ENCODE measurements at places on chromosomes 7 and 10.

- DNase-seq: no peak
Observed at GRCh38 chr10:19245889-19246752, 197.5 kb downstream of the MALRD1 start.

GRCh38 chr10:102633287-102633686 lies 11.0 kb upstream of the TRIM8 start:
- DNase-seq: peak; percentile 29

DNA sequence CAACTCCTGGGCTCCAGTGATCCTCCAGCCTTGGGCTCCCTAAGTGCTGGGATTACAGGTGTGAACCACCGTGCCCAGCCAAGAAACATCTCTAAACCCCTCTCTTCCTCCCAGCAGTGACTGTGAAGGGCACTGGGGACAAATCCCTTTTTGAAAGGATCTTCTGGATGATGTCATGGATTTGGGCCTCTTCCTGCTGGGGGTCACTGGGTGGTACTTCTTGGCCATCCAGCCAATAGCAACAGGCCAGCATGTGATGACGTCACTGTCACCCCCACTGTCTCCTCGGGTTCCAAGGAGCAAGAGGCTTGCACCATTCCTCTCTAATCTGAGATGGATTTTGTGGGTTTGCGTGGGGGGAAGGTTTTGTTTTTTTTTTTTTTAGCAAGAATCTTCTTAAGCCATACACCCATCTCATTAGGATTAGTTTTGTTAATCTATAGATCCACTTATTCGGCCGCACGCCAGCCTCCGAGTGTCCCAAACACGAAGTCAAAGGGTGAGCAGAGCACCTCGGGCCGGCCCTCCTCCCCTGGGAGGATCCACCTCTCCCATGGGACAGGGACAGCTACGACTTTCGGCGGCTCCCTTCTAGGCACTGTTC lies 29.4 kb upstream of the TNRC18 start:
- no peak for DNase-seq

GRCh38 chr10:28754930-28755718 lies 77.8 kb downstream of the BAMBI start:
- DNase-seq: no peak

GRCh38 chr10:95287281-95287680 lies 3.5 kb downstream of the PDLIM1 start:
- DNase-seq: no peak

- DNase-seq: no peak
Observed at GRCh38 chr7:1668396-1669063, 1.5 kb upstream of the ELFN1 start.

- DNase-seq: no peak
Observed at GRCh38 chr10:111890046-111890445, 293.5 kb downstream of the GPAM start.

DNA sequence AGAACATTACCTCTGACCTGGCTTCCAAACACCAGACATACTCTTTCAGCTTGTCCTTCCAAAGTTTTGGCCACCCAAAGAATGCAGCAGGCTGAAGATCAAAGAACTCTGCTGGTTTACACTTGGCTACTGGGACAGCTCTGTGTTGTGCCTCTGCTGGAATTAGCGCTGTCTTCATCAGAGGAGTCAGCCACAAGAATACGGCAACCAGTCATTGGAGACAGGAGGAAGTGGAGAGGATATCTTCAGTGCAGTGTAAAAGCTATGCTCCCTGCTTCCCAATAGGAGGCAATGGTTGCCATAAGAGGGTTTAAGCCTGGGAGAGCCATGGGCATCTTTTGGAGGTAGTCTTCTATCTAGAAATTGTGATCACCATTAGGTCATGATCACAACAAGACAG lies 126.7 kb upstream of the WNT16 start:
- DNase-seq: no peak

DNA sequence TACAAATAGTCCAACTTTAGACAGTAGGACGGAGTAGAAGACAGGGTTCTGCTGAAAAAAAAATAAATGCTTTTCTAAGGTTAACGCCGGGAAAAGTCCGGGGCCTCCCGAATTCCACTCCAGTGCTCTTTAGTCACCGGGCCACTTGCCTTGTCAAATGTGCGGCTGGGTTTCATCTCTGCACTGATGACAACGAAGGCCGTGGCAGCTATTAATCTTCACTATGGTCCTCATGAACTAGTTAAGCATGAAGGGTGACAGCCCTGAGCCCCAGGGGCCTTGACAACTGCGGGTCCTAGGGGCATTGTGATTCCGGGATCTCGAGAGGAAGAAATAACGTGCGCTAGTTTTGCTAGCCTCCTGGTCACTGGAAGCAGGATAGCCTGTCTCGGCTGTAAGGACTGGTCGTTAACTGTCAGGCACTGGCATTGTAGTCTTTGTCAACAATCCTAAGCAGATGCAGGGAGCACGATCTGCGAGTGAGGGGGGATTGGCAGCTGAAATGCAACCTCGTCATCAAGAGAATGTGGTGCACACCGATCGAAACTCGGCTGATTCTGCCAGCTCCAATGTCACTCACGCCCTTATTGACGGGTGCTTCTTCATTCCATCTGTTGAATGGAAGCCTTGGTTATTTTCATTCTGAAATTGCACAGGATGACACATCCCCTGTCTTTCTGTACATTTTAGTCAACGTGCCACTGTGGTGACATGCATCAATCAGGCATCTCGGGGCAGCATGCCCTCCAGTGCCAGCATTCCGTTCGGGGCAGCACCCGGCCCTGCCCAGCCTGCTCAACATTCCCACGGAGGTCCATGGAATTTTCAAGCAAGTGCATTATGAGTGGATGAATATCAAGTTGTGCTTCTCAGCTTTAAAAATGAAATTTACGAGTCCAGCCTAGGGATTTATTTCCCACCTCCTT lies 51.6 kb upstream of the MGMT start:
- no peak for DNase-seq

DNA sequence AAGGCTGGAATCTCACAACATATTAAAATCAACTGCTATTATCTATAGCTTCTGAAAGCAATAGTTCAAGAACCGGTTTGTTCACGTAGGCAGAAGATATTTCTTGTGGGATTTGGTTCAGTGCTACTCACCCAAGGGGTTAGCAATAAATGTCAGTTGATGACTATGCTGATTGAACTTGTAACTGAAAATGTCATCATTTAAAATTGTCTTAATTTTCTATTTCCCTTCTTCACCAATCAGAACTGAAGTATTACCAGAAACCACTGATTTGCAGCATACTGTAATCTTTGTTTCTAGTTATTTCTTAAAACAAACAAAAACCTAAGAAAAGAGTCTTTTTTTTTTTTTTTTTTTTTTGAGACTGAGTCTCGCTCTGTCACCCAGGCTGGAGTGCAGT lies 46.1 kb downstream of the CPEB3 start:
- DNase-seq: no peak

All from CD4-positive, alpha-beta T cell treated with Interleukin-12 subunit alpha and Interleukin-12 subunit beta, for 1 hour (primary cell).